ENCODE measurements at places on chromosomes 4 and X.

- DNase-seq = peak; percentile 19
Measured at GRCh38 chrX:150409486-150409885, 46.4 kb downstream of the MAMLD1 start.

- no peak for DNase-seq
Measured at GRCh38 chr4:12050357-12050756, 621.7 kb upstream of the HS3ST1 start.

DNA sequence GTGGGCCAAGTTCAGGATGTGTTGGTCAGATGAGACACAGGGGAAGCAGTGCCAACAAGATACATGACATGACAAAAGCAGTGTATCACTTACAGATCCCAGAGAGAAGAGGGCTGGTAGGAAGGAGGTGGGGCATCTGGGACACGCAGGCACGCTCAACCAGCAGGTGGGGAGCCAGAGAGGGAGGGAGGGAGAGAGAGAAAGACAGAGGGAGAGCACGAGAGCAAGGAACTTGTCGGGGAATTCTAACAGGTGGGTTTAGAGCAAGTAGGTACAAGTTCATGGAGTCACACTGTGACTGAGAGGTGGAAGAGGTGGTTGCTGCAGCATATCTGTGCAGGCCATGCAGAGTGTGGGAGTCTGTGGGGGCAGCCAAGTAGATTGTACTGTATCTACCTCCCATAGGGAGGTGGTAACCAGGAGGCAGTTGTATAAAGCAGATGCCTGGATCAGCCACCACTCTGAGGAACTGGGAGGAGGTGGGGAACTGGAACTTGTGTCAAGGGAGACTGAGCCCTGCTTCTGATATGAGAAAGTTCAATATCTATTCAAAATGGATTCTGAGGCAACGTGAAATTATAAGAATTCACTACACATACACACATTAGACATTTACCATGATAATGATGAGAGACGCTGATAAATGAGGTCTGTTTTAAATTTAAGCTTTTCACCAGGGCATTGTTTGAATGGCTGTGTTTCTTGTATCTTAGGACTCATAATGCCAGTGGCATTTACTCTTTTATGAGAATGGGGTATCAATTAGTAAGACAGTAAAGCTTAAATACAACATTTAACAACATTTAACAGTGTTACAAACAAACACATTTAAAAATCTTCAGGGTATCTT lies 43.7 kb downstream of the BBS12 start:
- no peak for DNase-seq

DNA sequence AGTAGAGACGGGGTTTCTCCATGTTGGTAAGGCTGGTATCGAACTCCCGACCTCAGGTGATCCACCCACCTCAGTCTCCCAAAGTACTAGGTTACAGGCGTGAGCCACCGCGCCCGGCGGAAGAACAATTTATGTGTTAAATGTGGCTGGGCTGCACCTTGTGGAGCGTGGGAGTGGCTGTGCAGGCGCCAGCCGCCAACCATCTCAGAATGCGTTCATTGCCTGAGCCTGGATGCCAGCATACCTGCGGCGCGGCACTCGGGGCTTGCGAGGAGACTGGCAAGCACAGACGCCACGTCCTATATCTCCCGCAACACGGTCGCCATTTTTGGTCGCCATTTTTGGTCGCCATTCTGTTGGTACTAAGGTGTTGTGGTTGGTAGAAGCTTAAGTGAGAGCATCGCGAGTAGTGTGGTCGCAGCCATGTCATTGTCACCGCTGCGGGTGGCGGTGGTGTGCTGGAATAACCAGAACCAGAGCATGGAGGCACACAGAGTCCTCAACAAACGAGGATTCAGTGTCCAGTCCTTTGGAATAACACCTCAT lies 193.6 kb upstream of the HTR2C start:
- no peak for DNase-seq

DNA sequence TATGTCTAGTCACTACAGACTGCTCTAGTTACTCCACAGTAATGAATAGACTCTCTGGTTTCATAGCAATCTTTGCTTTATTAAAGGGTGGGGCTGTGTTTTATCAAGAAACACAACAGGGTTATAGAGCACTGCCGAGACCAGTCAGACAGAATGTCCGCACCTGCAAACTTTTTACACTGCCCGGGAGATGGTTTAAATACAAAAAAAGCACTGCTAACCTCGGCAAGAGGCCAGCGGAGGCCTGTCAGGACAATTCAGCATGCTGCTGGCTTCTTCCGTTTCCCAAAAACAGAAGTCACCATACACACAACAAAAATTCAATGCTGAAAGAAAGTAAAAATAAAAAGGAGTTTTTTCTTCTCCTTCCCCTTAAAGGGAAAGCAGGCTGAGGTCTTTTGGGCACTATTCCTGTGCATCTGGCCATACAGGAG lies 67.4 kb downstream of the IRF2 start:
- no peak for DNase-seq

DNA sequence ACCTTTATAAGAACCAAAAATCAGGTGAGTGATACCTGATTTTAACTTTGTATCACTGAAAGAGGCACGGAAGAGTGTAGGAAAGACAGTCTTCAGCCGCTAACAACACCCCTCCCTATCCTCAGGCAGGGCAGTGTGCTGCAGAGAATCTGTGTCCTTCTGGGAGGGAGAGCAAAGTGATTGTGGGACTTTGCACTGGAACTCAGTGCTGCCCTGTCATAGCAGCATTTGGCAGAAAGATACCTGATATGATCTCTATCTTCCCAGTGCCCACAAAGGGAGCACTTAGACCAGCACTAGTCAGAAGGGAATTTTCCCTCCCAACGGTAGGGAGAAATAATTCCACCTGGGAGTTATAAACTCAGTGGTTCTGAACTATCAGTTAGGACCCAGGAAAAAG lies 139.0 kb downstream of the FMR1NB start:
- no peak for DNase-seq

- no peak for DNase-seq
Measured at GRCh38 chrX:24189490-24189889, 40.0 kb downstream of the ZFX start.

- DNase-seq = no peak
Measured at GRCh38 chrX:40224658-40225057, 126.9 kb upstream of the BCOR start.

DNA sequence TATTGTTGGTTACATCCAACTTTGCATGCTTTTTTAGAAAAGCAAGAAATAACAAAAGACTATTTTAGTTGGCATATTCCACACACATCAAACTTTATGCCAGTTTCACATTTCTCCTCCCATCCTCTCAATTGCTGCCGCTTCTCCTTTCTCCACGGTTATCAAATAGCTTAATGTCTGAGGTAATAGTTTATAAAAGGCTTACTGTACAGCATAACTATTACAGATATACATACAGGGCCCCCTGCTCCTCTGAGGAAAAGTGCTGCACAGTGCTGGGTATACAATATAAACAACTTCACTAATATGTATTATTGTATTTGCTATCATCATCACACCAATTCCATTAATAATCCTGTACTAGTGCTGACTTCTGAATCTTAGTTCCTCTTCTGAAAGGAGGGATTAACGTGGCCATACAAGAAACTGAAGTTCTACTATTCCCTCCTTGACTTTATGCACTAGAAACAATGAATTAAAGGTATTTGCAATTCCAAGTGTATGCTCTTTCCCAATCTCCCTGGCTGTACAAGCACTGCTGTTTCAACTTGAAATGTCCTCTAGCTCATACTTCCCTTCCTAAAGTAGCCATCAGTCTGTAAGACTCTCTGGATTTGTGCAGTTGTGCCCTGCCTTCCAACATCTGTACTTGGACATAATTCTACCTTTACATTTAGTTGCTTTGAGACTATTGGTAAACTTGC lies 2.5 kb downstream of the CCNI start:
- DNase-seq = no peak
